Peyer's patch (tissue), 4 donors: ENCODE measurements at places on chromosomes 11 and 22.

GRCh38 chr11:78920329-78920728, 345.7 kb upstream of the NARS2 start:
- DNase-seq: no peak

DNA sequence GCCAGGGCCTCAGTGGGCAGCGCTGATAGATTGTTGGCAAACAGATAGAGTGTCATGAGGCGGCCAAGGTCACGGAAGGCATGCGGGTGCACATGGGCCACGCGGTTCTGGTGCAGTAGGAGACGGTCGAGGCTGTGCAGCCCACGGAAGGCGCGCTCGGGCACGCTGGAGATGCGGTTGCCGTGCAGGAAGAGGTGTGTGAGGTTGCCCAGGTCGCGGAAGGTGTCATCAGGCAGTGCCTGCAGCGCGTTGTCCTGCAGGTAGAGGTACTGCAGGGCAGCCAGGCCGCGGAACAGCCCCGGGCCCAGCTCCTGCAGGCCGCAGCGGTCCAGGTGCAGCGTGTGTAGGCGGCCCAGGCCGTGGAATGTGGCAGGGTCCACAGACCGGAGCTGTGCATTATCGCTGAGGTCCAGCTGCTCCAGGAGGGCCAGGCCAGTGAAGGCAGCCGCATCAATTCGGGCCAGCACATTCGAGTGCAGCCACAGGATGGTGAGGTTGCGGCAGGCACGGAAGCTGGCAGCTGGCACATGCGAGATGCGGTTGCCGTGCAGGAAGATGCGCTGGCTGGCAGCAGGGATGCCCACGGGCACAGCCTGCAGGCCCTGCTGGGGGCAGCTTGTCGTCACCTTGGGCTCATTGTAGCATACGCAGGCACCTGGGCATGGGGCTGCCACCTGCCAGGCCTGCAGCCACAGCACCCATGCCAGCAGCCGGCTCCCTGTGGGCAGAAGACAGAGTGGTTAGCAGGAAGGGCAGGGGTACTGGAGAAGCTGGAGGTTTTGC, 25.5 kb downstream of the RTN4R start:
- DNase-seq: no peak

GRCh38 chr22:25389541-25389919, 170.1 kb downstream of the CRYBB2 start:
- no peak for DNase-seq

- DNase-seq: no peak
Observed at GRCh38 chr22:48146426-48146825, 1384.0 kb downstream of the TBC1D22A start.

GRCh38 chr22:25564320-25564978, at the start of gene GRK3:
Gene GRK3 (plus strand): TSS chr22:25564675. CDS start chr22:25565041, 366 bp downstream.
- peak; percentile 79 for DNase-seq

DNA sequence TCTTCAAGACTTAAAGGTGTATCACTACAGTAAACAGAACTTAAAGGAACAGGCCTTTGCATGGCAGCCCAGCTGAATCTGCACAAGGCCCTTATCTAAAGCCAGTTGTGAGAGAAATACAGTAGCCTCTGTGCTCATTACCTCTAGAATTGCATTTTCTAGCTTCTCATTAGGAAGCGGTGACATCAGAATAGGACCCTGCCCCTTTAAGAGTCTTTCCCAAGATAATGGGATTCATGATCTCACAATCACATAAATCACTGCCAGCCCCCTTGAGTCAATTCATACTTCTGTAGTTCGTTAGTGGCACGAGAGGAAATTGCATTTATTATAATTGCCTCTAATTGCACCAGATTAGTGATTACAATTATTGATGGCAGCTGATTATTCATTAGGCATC, 170.3 kb downstream of the NTM start:
- DNase-seq: no peak

DNA sequence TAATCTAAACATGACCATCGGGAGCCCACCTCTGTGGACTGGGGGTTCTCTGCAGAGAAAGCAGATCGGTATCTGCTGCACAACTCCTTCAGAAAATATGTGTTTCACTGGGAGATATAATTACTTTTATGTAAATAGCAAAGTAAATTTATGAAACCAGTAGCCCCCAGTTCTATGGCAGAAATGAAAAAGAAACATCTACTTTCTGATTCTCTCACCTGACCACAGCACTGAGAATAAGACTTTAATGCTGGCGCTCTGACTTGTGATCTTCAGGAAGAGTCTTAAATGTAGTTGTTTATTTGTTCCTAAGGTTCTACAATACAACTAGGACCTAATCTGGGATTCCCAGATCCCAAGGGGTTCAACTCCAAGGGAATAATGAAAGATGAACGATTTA, 518.0 kb downstream of the DLG2 start:
- no peak for DNase-seq

GRCh38 chr11:83971063-83971462, 684.9 kb upstream of the CCDC90B start:
- no peak for DNase-seq

DNA sequence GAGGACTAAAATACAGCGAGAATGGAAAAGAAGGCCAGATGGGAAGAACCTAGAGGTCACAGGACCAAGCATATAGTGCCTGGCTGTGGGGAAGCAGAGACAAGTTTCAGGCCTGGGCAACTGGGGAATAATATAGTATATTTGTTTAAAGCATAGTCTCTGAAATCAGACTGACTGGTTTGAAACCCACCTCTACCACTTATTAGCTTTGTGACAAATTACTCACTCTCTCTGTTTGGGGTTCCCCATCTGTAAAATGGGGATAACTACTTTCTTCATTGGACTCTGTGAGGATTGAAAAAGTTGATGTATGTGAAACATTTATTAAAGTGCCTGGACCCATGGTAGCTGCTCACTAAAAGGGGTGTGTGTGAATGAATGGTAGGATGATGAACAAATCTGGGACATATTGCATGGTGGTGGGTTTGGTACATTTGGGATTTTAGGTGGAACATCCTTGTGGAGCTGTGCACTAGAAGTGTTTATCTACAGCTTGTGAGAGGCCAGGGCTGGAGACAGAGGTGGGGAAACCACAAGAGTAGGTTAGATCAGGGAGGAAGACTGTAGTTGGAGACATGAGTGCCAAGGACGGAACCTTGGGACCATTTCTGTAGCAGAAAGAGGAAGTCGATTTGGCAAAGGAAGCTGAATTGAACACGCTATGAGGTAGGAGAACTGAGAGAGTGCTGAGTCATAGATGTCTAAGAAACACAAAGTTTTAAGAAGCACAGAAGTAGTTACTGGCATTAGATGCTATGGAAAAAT, 52.6 kb downstream of the SWAP70 start:
- no peak for DNase-seq

- no peak for DNase-seq
Observed at GRCh38 chr11:13023423-13023822, 14.3 kb downstream of the RASSF10 start.

- no peak for DNase-seq
Observed at GRCh38 chr11:60867871-60868681, 734 bp downstream of the ZP1 start.

- DNase-seq: no peak
Observed at GRCh38 chr11:120917559-120918239, 106.2 kb upstream of the TBCEL start.

DNA sequence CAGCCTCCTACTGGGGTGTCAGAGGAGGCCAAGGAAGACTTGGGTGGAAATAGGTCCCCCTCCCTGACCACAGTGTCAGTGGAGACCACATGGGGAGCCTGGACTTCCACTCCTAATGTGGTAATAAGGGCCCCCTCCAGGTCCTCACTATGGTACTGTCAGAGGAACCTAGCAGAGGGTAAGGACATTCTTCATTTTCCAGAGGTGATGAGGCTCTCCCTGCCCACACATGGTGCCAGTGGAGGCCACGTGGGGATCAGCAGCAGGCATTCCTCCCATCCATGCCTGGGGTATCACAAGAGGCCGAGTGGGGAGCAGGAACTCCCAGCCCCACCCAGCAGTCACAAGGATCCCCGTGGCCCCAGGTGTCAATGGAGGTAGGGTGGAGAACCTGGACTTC, 6.5 kb upstream of the CLDN5 start:
- DNase-seq: no peak

DNA sequence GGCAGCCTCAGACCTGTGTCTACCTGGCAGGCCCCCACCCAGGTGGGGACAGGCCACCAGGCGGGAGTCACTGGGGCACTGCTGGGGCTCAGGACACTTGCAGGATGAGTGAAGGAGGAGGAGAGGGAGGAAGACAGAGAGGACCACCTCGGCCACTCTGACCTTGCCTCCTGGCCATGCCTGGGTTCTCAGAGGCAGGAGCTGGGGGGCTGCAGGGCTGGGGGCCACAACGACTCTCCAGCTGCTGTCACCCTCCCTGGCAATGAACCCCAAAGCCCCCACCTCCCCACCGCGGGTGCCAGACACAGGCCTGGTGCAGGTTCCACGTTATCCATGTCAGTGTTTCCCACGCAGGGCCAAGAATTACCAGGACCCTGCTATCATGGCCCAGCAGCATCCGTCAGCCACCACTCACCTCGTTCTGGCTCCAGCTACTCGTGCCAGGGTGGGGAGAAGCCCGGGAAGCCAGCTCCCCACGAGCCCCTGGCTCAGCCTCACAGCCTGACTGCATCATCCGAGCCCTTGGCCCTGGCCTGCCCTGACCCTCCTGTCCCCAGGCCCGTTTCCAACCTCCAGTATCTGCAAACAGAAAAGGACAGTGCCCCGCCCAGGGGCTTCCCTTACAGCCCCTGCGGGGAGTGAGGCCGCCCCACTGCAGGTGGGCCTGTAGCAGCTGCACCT, 62.4 kb downstream of the BRD1 start:
- DNase-seq: no peak

DNA sequence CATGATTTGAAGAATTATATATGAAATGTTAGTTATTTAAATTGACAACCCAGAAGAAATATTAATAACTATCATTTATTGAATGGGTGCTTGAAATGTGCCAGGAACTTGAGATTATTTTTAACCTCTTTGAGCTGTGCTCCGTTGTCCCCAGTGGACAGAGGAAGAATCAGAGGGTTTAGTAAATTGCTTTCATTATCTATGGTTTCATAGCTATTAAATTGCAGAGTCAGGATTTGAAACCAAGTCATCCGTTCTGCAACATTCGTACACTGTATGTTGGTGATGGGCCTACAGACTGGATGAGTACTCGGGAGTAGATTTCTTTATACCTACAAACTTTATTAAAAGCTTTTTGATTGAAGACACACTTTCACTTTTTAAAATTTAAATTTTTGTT, 4.9 kb downstream of the HSD17B12 start:
- no peak for DNase-seq

- peak; percentile 89 for DNase-seq
Observed at GRCh38 chr11:65357856-65358356, 3.4 kb downstream of the TIGD3 start.
